ENCODE measurements at places on chromosomes 1 and 21. TPM values are rescaled to one million over a fixed set of nuclear protein-coding genes. Genes with fewer than 3 reads are reported as not detected.

GRCh38 chr1:112297536-112297935, 98.5 kb upstream of the CTTNBP2NL start:
- DNase-seq = no peak

DNA sequence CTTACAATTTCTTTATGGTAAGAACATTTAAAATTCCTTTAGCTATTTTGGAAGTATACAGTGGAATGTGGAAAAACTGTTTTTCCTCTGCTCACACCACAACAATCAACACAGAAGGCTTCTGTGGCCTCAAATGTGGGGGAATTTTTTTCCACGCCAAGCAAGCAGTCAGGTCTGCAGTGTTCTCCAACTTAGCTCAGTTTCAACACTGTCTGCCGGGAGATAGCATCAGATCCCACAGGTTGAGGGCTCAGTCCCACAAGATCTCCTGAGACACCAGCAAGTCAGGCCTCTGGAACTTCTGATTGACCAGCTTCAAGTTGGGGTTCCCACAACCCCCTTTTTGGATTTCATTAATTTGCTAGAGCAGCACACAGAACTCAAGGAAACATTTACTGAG, 50.3 kb downstream of the PTBP2 start:
- no peak for DNase-seq

DNA sequence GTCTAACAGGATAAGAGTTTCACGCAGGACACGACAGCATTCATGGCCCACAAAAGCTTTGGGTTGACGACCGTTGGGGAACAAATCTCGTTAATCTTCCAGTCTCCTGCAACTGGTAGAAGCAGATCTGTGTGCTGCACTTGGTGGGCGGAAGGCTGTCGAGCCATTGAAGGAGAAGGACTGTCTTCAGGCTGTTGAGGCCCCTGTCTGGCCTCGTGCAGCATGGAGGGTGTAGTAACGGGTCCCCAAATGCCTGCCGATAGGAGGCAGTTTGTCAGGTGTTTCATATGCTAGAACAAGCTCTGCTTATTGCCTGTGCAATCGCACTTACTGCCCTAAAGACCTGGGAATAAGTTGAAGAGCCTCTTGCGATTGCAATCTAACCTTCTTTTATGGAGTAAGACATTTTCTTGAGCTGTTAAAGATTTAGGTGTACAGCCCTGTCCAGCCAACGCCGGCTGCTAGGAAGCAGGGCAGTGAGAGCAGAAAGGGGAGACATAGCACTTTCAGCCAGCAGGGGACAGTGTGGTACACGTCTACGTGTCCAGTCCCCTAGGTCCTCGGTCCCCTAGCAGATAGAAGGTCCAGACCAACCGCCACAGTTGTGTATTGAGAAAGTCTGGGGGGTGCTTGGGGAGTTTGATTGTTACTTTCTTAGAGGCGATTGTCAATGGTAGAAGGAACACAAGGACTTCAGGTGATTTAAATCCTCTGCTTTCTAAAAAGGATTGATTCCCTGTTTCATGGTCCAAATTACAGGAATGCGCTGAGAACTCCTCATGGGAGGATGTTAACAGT, 102.3 kb upstream of the TMPRSS2 start:
- no peak for DNase-seq

Gene TAF13
- total RNA-seq = 37.8 TPM

- DNase-seq = no peak
Observed at GRCh38 chr1:230541306-230541705, 101.0 kb upstream of the COG2 start.

- no peak for DNase-seq
Observed at GRCh38 chr1:156893048-156893953, at the start of gene PEAR1. TSS of gene PEAR1 (plus strand) at chr1:156893718. CDS start at chr1:156903927, 10,209 bp downstream.

All from type B pancreatic cell (in vitro differentiated cells).